ENCODE measurements at places on chromosomes 2 and 18. TPM values are rescaled to one million over a fixed set of nuclear protein-coding genes. Genes with fewer than 3 reads are reported as not detected.

- no peak for DNase-seq
Observed at GRCh38 chr2:207640661-207641060, 15.5 kb upstream of the METTL21A start.

DNA sequence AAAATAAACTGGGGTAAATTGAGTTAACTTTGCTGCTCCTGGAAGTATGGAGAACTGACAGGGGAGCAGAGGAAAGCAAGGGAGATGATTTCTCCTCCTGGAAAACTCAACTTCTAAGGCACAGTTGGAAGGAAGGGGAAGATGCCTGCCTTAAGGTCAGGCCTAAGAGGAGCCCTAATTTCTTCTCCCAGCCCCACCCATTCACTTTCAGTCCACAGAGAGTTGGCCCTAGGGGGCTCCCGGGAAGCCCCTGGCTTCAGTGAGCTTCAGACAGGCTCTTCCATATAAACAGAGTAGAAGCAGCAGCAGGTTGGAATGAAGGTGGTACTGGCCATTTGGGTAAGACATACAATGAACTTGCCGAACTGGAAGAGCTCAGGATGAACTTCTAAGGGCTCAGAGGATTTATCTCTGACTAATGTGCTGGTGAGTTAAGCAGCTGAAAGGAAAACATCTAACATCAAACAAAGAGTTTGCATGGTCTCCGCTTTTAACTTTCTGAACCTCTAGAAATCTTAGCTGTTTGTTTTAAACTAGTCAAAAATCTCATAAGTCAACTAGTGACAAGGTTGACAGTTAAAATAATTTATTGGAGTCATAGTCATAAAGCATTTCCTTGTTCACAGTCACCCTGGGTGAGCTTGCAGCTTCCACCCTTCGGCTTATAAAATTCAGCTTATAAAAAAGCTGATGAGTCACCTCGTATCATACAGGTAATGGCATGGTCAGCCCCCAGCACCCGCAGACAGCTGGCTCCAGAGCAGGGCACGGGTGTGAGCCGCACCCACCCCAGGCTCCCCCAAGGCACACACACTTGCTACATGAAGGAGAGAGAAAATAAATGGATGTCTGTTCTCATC is 9.8 kb downstream of the MALL start:
- no peak for DNase-seq

DNA sequence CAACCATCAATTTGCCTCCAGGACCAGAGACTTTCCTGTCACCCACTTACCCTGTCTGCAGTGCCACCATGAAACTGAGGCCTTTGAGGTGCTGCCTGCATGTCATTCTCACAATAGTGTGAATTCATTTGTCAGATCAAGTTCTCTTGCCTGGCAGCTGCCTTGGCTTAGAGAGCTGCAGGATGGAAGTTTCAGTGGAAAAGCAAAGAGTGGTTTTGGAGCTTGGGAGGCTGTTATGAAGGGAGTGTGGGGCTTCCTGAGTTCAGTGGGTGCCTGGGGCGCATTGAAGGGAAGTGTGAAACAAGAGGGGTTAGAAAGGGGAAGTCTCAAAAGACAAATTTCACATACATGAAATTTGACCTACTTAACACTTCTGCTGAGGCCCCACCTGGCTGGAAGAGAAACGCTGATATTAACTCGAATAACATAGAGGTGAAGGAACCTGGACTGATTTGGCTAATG is 7.9 kb upstream of the LBH start:
- no peak for DNase-seq

DNA sequence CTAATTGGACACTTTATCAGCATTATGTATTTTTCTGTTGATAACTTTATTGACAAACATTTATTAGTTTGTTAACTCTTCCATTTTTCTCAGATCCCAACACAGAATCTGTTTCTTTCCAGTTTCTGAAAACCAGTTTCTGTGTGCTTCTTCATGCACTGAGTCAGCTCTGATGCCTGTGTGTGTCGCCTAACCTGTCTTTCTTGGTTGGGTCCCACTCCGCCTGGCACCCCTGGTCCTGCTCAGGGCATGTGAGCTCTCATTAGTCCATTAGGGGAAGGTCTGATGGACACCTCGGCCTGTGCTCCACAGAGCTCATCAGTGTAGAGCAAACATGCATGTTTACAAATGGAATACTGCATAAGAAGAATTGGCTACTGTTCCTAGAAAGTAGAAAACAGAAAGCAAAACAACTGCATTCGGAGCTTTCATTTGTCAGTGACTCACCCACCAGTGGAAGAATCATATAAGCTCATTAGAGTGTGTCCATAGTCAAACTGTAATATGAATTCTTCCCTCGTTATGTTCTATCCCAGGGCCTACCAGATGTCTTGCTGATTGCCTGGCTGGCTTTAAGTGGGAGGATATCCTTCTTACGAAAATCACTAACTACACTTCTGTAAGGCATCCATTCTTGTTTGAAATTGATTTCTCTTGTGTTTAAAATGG is 137.7 kb downstream of the SNTG2 start:
- no peak for DNase-seq

DNA sequence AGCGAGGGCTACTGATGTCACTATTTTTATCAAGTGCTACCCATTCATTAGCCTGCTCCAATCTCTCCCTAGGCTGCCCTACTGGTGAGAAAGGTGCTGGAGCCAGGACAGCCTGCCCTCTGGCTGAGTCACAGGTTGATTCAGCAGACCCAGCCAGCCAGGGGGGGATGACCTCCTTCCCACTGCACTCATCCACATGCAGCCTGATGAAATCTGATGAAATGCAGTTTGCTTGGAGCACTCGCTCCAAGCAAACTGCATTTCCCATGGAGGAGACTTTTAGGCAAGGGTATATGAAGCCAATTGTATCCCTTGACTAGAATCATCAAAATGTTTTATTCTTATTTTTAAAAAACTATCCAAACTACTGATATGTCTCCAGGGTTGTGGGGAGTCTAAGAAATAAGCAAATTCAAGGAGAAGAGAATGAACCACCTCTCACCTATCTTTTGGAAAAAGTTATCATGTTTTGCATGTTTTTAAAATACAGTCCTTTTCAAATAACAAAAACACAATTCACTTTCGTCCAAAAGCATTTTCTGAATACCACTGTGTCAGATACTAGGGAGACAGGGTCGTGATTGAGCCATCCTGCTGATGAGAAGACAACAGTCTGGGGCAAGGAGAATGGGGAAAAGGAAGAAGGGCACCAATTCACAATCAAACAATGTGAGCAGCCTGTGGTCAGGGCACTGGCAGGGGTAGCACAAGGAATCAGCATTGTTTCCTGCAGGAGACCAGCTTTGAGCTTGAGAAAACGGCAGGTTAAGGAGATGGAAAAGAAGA is 128.3 kb downstream of the AFF3 start:
- DNase-seq: no peak

DNA sequence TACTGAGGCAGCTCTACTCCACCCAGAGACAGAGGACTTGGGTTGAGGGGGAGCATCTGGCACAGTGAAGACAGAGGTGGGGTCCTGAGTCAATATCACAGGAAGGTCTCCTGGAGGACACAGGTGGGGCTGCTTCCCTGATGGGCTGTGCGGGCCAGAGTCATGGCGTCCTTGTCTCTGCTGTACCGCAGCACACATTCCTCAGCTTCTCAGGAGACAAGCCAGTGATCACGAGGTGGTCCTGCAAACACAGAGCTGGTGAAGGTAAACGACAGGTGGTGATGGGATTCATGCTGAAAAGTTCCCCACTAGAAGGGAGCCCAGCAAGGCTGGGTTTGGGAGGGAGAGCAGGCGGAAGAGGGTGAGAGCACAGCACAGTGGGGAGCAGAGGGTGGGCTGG is 9.7 kb downstream of the TCF23 start:
- DNase-seq: no peak

- DNase-seq: no peak
Observed at GRCh38 chr2:240213226-240213475, 72.7 kb upstream of the OTOS start.

GRCh38 chr2:117169036-117169765 is 645.3 kb upstream of the DDX18 start:
- DNase-seq: no peak

GRCh38 chr2:150480241-150480640 is 7.2 kb downstream of the RND3 start:
- DNase-seq: no peak

- DNase-seq: no peak
Observed at GRCh38 chr2:208584378-208584985, 177.9 kb downstream of the PTH2R start.

The SERPINB13 gene
- total RNA-seq: not detected

The ABHD1 gene
- 0.56 TPM for total RNA-seq

All from activated naive CD4-positive, alpha-beta T cell treated with anti-CD3 and anti-CD28 coated beads, Interleukin-2, amount 50 U/mL, for 72 hours (primary cell).